ENCODE measurements at places on chromosomes 4 and X. TPM values are rescaled to one million over a fixed set of nuclear protein-coding genes. Genes with fewer than 3 reads are reported as not detected.

NEXMIF gene
- total RNA-seq: 0.31 TPM

DNA sequence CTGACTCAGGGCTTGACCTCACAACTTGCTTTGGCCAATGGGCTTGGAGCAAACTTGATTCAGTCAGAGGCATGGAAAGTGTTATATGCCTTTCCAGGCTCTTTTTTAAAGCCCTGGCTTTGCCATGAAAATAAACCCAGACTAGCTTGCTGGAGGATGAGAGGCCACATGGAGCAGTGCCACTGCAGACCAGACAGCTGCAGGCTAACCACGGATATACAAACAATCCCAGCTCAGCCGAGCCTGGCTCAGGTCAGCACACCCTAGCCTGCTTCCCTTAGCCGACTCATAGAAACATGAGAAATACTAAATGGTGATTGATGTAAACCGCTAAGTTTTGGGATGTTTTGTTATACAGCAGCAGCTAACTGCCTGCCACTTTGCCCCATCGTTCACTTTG, 345.1 kb downstream of the ARHGAP10 start:
- no peak for DNase-seq

DNA sequence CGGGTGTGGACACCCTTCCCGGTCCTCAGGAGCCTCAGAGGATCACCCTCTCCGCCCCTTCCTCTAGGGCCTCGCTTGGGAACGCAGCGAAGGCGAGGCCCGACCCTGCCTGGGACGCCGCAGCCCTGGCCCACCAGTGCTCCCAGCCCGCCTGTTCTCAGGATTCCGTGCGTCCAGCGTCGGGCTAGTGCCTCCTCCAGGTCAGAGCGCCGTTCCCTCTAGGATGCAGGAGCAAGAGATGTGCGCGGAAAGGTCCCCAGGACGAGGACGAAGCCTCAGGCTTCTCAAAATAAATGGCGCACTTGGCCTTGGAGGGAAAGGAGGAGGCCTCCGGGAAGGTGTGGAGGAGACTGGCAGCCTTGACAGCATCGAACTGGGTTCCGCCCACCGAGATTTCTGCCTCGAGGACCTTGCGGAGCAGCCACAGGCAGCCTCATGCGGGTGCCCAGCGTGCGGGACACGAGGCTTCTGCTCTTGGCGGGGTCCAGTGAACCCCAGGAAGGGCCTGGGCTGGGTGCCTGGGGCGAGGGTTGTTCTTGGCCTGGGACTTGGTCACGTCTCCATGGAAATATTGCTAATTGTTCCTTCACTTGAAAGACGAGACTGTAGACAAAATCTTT, 35.1 kb downstream of the PITX2 start:
- no peak for DNase-seq

DNA sequence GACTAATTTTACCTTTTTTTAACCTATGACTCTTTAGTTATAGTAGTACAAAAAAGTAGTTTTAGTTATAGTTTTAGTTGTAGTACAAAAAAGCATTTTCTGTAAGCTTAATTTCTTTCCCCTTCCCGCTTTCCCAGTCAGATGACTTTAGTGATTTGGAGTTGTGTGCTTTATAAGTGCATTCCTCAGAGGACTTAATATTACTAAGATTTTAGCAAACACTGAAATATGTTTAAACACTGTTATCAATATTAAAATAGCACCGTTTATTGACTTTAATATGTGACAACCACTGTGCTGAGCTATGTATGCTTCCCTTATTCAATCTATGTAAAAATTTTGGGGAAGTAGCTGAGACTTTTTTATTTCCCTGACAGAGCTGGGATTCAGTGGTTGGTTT, 22.8 kb downstream of the GUF1 start:
- no peak for DNase-seq

- DNase-seq: peak; percentile 61
Measured at GRCh38 chr4:183758061-183758757, 99.1 kb downstream of the TRAPPC11 start.
